ENCODE measurements at places on chromosomes 7 and 10. TPM values are rescaled to one million over a fixed set of nuclear protein-coding genes. Genes with fewer than 3 reads are reported as not detected.
A peak's percentile ranks its signal among the peaks of the same experiment; 100 is the strongest.

UCMA gene
- not detected for polyA plus RNA-seq

CTNNA3 gene
- polyA plus RNA-seq, result not detected

CDHR3 gene
- polyA plus RNA-seq, result 2.5 TPM

CLRN3 gene
- polyA plus RNA-seq, result not detected

DNA sequence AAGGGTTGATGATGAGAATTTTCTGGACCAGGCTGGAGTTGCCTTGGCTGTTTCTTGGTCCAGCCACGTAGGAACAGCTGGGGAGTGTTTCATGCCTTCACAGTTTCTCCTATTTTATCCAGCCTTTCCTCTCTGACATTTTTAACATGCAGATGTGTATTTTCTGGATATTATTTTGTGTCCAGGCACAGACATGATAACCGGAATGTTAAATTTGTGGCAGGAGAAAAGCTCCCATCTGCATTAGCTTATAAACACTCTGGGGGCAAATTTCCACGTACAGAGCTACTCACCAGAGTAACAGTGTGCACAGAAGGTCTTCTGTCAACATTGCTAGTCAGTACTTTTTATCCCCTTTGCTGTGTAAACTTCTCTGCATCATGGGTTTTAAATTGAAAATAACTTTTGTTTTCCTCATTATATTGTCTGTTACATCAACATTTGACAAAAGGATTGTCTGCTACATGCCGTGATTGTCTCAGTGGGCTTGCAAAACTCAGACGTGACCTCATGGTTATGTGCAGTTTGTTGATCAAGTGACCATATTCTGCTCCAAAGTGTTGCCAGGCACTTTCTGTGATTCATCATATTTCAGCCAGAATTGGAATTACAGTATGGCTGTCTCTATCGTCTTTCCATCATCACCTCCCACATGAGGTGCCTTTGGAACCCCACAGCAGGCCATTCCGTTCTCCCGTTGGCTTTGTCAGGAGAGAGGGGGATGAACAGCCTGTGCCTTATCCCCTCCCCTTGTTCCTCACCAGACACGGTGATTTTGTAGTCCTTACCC is 41.4 kb downstream of the INSYN2A start:
- H3K4me3 ChIP-seq, result no peak overlapping the region
- no peak overlapping the region for H3K27ac ChIP-seq
- no peaks in the 10 kb centered on the region for H3K36me3 ChIP-seq
- no peaks in the 10 kb centered on the region for H3K27me3 ChIP-seq
- no peak for DNase-seq

DNA sequence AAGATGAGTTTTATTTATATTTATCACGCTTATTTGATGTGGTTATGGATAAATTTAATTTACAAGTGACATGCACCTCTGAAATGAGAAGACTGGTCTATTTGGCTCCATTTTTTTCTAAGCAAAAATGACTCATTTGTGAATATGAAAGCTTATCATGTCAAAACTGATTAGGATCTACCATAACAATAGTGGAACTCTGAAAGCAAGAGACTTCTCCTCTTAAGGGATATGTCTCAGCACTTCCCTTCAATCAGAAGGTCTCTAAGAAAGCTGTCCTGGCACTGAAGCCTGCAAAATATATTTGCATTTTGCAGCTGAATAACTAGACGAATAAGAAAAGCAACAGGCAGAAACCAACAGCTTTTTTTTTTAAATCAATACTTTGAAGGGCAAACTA is 12.7 kb downstream of the FAS start:
- no peaks in the 10 kb centered on the region for H3K27me3 ChIP-seq
- no peak for DNase-seq
- peaks cover 17% of the 10 kb centered on the region for H3K36me3 ChIP-seq

DNA sequence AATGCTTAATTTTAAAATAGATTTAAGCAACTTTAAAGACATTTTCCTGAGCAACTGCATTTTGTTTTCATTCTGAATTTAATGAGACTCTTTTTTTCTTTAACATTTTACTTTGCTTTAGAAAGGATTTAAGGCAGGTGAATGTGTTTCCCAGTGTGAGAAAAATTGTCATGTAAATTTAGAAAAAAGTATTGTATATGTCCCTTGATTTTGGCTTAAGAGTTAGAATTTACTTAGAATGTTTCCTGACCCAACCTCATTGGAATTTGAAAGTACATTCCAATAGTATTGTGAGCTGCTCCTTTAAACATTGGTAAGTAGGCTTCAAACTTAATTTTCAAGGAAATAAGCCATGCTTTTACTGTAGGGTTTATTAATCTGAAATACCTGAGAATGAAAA is 110.2 kb downstream of the PTEN start:
- H3K4me1 ChIP-seq, result no peaks in the 10 kb centered on the region
- no peak overlapping the region for H3K27ac ChIP-seq
- no peak for DNase-seq
- H3K27me3 ChIP-seq, result no peaks in the 10 kb centered on the region

GRCh38 chr7:12222889-12223579 is 11.9 kb downstream of the TMEM106B start:
- peaks cover 38% of the 10 kb centered on the region for H3K36me3 ChIP-seq
- no peaks in the 10 kb centered on the region for H3K27me3 ChIP-seq
- H3K4me1 ChIP-seq, result peaks cover 12% of the 10 kb centered on the region
- no peak overlapping the region for H3K4me3 ChIP-seq

GRCh38 chr7:23808421-23808820 is 98.4 kb downstream of the STK31 start:
- H3K27ac ChIP-seq, result no peak overlapping the region
- no peaks in the 10 kb centered on the region for H3K36me3 ChIP-seq
- no peaks in the 10 kb centered on the region for H3K4me1 ChIP-seq
- H3K4me3 ChIP-seq, result no peak overlapping the region
- DNase-seq, result no peak
- no peaks in the 10 kb centered on the region for H3K27me3 ChIP-seq

DNA sequence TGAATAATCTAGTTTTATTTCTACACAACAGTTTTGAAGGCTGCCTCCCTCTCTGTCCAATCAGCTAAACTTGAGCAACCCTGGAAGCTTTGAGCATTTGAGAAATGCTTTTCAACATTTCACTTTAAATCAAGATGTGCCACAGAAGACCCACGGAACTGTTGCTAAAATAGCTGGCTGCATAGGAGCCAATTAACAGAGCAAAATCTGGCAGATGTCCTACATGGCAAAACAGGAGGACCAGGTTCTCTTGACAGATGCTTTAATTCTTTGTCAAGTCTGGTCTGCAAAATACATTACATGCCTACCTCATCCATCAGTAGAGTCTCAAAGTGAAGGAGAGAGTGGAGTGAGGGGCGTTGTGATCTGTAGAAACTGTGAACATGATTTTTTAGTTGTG is 185.9 kb downstream of the DPY19L1 start:
- no peak for DNase-seq
- no peaks in the 10 kb centered on the region for H3K27me3 ChIP-seq
- no peak overlapping the region for H3K27ac ChIP-seq
- H3K36me3 ChIP-seq, result no peaks in the 10 kb centered on the region
- H3K4me3 ChIP-seq, result no peak overlapping the region
- no peaks in the 10 kb centered on the region for H3K4me1 ChIP-seq

GRCh38 chr7:50145226-50145625 is 52.2 kb upstream of the ZPBP start:
- no peaks in the 10 kb centered on the region for H3K36me3 ChIP-seq
- no peak overlapping the region for H3K4me3 ChIP-seq
- no peaks in the 10 kb centered on the region for H3K4me1 ChIP-seq
- H3K27ac ChIP-seq, result no peak overlapping the region
- no peaks in the 10 kb centered on the region for H3K27me3 ChIP-seq

- no peak overlapping the region for H3K27ac ChIP-seq
- peak; percentile 28 for DNase-seq
- no peak overlapping the region for H3K4me3 ChIP-seq
- H3K36me3 ChIP-seq, result peaks cover 22% of the 10 kb centered on the region
Measured at GRCh38 chr7:107610323-107610722, 30.3 kb downstream of the BCAP29 start.

DNA sequence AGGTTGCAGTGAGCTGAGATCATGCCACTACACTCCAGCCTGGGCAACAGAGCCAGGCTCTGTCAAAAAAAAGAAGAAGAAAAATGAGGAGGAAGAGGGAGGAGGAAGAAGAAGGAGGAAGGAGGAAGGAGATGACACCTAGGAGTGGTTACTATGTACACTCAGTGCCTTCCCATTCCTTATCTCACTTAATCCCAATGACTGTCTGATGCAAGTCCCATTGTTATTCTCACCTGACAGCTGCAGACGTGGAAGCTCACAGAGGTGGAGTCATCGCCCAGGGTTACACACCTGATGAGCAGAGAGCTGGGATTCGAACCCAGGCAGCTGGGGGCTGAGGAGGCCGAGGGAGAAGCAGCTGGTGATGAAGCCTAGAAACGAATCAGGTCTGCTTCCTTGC is 258.8 kb downstream of the SNX10 start:
- no peak overlapping the region for H3K27ac ChIP-seq
- no peak for DNase-seq
- no peak overlapping the region for H3K4me3 ChIP-seq
- no peaks in the 10 kb centered on the region for H3K27me3 ChIP-seq
- peaks cover 5% of the 10 kb centered on the region for H3K4me1 ChIP-seq

DNA sequence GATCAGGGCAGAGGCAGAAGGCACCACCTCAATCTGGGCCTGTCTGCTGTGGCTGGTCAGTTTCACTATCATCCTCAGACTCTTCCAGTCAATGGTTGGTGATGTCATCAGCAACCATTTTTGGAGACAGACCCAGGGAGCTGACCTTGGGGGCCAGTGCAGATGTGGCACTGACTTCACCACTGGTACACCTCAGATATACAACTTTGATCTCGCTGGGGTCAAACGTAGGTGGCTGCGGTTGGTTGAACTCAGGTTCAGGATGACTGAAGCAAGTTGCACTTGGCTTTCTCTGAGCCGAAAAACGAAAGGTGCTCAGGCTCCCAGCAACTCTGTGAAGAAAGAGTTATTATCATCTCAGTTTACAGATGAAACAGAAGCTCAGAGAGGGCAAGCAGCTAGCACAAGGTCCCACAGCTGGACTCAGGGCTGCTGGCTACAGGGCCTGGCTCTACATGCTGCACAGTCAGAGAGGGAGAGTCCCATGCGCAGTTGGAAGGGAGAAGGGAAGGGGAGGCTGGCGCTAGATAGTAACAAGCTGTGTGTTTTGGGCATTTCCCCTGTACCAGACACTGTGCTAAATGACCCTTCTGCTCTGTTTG is 27.2 kb downstream of the ANKRD16 start:
- peaks cover 21% of the 10 kb centered on the region for H3K36me3 ChIP-seq
- H3K27me3 ChIP-seq, result no peaks in the 10 kb centered on the region
- H3K27ac ChIP-seq, result no peak overlapping the region
- no peak overlapping the region for H3K4me3 ChIP-seq

- H3K27ac ChIP-seq, result no peak overlapping the region
- no peaks in the 10 kb centered on the region for H3K36me3 ChIP-seq
- H3K4me1 ChIP-seq, result no peaks in the 10 kb centered on the region
- no peak for DNase-seq
- H3K4me3 ChIP-seq, result no peak overlapping the region
- no peaks in the 10 kb centered on the region for H3K27me3 ChIP-seq
Measured at GRCh38 chr10:60400366-60400765, 10.7 kb upstream of the ANK3 start.

DNA sequence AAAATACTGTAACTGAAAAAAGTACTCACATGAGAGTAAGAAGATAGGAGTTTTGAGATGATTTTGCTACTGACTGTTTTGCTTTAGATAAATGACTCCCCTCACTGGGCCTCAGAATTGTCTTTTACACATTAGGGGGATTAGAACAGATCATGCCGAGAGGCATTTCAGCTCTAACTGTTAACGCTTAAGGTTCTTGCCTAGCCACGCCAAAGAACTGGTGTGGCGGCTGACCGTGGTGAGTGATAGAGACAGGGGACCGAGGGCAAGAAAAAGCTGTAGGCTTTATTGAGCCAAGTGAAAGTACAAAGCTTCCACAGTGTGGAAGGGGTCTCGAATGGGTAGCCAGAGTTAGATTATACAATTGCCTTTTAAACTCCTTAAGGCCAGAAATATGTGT is 368.5 kb upstream of the MYO3A start:
- H3K27ac ChIP-seq, result no peak overlapping the region
- no peak for DNase-seq
- no peak overlapping the region for H3K4me3 ChIP-seq
- no peaks in the 10 kb centered on the region for H3K4me1 ChIP-seq
- H3K27me3 ChIP-seq, result no peaks in the 10 kb centered on the region
- H3K36me3 ChIP-seq, result no peaks in the 10 kb centered on the region

- peak overlapping the region; percentile 66 for H3K4me3 ChIP-seq
- peaks cover 32% of the 10 kb centered on the region for H3K36me3 ChIP-seq
- H3K4me1 ChIP-seq, result peaks cover 36% of the 10 kb centered on the region
- peak; percentile 48 for DNase-seq
- no peaks in the 10 kb centered on the region for H3K27me3 ChIP-seq
Measured at GRCh38 chr10:103660364-103661197, 167.1 kb downstream of the NEURL1 start.

DNA sequence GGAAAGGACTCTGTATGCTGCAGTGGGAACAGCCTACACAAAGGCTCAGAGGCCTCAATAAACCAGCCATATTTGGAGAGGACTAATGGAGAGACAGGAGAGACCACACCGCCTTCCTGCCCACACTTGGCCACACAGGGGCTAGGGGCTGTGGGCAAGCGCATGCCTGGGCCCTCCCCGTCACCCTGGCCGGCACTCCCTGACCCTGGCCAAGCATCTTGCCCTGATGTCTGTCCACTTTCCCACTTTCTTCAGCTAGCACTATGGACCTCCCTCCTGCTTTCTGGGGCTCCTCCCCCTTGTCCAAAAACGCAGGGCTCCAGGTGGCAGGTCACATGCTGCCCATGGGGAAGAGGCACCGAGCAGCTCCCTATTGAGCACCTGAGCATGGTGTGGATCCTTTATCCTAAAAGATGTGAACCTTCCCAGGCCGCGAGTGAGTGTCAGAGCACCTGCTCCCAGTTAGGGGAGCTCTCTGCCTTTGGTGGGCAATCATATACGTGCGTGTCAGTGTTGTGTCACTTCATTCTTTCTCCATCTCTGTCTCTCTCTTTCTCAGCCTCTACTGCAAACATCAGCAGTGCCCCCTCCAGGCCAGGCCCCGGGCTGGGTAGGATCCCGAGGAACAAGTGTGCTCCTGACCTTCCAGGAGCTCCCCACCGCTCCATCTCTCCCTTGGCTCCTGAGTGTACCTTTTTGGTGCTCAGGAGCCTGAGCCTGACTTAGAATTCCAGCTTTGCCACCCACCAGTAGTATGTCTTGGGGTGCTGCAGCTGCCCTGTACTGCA is 74.0 kb downstream of the ZMIZ1 start:
- no peak overlapping the region for H3K4me3 ChIP-seq
- H3K36me3 ChIP-seq, result peaks cover 44% of the 10 kb centered on the region
- no peaks in the 10 kb centered on the region for H3K27me3 ChIP-seq
- peaks cover 85% of the 10 kb centered on the region for H3K4me1 ChIP-seq
- peak overlapping the region; percentile 57 for H3K27ac ChIP-seq
